ENCODE measurements at places on chromosomes 5 and 9.

GRCh38 chr5:139210585-139210984 lies 12.4 kb upstream of the SIL1 start:
- DNase-seq, result no peak

GRCh38 chr9:14782286-14783051 lies 59.9 kb upstream of the CER1 start:
- no peak for DNase-seq

GRCh38 chr9:90198956-90199355 lies 443.7 kb downstream of the DIRAS2 start:
- DNase-seq, result no peak

DNA sequence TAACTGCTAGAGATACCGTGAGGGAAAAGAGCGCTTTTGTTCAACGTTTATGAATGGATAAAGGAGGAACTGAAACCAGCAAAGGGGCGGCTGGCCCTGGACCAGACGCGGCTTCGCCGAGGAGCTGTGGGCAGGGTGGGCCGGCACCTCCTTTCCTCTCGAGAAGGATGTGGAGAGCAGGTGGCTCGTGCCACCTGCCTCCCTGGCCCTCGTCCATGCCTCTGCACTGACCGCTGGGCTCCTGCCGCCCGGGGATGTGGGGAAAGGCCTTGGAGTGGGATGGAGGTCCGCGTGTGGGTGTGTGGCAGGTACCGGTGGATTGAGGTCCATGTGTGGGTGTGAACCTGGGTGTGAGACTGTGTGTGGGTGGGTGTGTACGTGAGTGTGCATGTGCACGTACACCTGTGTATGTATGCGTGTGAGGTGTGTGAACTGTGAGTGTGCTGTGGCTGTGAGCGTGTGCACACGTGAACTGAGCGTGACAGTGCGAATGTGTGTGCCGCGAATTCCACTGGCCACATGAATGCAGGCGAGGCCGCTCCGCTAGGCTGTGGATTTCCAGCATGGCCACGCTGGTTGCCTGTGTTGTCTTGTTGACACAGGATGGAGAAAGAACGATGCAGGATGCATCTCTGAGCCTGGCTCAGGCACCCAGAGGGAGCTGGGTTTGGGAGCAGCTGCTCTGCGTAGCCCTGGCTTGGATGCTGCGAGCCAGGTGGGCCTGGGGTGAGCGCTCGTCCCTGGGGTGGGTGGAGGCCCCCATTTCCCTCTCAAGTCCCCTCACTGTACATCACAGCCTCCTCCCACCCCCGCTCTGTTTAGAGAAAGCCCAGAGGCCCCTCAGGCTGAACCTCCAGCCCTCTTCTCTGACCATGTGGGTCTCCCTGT lies 4.4 kb upstream of the CEP72 start:
- no peak for DNase-seq

DNA sequence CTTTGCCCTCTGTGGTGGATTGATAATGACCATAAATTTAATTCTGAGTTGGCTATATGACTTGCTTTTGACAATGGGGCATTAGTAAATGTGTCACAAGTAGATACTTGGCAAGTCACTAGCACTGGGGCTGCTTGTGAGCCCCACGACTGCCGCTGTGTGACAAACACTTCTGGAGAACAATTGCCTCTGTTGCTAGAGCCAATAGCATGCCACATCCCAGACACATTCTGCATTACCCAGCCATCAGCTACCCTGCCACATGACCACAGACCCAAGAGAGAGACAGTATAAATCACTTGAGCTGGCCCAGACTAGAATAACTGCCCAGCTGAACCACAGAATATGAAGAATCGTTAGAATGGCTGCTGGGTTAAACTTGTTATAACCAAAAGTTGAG lies 753.2 kb upstream of the DMAC1 start:
- no peak for DNase-seq

GRCh38 chr9:130117816-130118632 lies 54.2 kb upstream of the NCS1 start:
- no peak for DNase-seq

DNA sequence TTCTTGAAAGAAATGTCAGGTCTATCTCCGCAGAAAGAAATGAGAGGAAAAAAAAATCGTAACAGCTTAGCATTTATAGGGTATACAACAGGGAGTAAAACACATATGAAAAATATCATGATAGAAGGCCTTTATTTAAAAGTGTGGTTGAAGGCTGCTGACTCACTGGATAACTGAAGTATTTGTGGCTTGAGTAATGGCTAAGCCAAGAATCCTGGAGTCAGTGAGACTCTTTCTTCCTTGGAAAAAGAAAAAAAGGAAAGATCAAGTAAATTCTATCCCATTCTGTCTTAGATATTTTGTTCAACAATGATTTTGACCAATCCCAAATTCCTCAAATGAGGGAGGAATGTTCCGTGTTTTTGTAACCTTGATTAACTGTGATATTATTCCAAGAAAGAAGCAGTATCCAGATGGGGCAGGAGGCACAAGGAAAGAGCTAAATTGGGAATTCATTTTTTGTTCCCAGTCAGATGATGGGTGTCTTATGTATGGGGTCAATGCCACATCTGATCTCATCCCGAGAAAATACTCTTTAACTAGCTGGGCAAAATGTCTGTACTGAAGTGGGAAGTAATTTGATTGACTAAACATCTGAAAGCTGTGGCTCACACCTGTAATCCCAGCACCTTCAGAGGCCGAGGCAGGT lies 64.3 kb upstream of the MYO10 start:
- no peak for DNase-seq

DNA sequence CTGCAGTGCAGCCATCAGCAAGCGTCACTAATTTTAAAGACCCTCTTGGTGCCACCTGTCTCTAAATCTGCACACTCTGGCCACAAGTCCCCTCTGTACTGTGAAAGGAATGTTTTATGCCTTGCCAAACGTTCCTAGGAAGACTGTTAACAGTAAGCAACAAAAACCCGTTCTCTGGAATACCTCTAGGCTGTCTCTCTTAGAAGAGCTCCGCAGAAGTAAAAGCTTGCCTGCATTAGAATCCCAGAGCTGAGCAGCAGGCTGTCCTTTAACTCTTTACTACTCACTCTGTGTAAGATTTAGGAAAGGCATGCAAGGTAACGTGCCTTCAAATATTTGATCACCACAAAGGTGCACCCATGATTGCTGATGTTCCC lies 53.9 kb upstream of the C9orf72 start:
- no peak for DNase-seq

DNA sequence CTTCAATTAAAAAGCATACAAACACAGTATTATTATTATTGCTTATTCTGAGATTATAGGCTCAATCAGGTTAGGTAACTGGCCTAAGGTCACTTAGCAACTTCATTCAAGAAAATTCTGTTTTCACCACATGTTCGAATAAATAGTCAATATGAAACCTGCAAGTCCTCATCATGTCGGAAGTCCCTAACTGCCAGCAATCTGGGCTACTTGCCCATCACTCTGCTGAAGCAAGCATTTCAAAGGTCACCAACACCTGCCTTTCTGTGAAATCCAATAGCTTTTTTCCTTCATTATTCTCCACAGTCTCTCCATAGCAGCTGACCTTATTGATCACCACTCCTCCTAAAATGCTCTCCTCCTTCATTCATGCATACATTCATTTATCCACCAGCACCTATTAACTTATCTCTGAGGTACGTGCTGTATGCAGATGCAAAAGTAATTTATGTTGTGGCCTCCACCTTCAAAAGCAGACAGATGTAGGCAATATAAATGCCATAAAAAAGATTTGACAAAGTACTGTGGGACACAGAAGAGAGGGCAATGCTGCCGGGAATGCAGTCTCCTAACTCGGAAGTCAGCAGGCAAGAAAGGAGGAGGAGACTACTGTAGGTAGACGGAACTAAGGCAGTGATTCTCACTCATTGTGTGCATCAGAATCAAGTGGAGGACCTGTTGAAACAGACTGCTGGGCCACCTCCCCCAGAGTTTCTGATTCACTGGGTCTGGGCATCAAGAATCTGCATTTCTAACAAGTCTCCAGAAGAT lies 310.9 kb downstream of the BNC2 start:
- DNase-seq, result no peak

DNA sequence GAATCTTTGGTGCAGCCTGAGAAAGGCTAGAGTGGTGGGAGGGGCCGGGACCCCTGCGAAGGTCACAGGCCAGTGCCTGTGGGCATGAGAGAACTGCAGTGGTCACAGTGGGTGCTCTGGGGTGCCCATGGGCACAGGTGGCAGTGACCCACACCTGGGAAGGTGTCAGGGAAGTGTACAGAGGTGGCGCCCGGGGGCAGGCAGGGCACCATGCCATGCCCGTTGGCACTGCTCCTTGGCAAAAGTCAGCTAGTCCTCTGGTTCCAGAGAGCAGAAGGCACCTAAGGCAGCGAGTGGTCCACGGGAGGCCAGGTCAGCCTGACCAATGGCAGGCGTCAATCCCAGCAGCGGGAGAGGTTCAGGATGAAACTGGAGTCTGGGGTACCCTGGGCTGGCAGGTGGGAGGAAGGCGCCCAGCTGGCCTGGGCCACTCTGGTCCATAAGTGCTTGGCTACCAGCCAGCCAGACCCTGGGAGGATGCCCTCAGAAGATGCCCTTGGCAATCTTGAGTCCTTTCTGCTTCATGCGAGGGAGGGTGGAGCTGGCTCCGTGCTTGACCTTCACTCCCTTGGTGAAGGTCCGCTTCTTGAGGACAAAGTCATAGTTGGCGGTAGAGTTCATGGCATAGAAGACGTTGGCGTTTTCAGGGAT lies 22.8 kb downstream of the RALGDS start:
- DNase-seq, result no peak

DNA sequence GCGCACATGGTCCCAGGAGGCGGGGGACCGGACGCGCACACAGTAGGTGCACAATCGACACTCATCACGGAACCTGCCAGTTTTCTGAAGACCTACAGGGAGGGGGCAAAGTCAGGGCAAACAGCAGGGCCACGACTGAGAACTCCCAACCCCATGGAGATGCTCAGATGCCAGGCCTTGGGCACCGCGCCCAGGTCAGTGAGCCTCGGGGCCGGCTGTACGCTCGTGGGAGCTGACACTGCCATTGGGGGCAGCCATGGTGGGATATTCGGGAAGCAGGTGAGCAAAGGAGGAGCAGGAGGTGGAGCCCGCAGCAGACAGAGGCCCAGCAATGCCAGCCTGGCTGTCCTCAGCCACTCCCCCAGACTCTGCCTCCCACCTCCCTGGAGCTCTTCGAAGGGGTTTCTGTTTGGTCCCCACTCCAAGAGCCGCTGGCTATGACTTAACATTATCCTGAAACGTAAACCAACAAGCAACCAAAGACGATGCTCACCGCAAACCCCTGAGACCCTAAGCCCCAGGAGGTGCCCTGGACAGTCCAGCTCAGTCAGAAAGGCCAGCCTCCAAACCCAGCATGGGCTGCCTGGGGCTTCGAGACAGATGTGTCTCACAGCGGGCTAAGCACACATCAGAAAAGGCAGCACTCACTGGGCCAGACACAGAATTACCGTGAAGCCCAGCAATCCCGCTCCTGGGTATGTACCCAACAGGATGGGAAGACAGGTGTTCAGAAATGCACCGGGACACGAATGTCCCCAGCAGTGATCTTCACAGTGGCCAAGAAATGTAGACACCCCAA lies 78.4 kb downstream of the VAV2 start:
- DNase-seq, result no peak

DNA sequence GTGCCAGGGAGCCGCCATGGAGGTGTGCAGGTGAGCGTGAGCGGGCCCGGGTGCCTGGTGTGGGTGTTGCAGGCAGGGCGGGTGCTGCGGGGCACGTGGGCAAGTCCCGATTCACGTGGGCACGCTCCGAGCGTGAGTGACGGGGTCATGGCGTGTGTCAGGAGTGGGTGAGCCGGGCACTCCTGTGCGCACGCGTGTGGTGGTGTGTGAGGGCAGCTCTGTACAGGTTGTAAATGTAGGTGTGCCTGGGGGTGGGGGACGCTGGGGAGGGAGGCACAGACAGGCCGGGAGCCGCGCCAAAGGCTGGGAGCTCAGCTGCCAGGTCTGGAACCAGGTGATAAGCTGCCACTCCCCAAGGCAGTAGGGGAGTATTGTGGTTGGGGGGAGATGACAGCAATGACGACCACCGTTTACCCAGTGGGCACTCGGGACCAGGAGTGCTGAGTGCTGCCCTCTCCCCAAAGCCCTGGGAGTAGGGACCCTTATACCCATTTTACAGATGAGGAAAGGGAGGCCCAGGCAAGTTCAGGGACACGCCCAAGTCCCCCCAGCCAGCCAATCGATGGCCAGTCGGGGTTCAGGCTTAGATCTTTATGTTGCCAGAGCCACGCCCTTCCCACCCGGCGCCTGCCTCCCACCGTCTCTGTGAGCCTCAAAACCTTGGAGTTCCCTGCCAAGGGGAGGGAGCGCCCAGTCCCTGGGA lies 9.6 kb downstream of the NCS1 start:
- DNase-seq, result no peak

DNA sequence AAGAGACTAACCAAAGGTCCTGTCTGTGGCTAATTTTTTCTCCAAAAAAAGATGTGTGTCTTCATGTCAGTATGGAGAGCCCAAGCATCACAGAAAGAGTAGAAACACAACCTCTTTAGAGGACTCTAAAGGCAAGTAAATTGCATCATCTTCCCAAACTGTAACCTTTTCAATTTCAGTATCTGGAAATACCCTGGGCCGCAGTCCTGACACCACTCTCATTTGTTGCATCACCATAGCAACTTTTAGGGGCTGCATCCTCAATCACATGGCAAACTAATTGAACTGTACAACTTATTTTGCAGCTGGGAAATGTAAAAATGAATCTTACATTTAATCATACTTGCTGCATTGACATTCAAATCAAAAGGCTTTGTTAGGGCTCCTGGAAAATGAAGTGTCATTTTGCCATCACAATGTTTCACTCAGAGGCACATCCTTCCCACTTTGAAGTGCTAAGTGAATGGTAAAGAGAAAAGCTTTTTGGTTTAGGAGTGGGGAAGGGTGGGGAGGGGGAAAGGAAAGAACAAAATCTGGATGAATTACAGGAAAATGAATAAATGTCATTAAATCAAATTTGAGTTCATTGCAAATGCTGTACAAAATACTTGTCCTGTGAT lies 60.6 kb upstream of the GRIA1 start:
- DNase-seq, result no peak

DNA sequence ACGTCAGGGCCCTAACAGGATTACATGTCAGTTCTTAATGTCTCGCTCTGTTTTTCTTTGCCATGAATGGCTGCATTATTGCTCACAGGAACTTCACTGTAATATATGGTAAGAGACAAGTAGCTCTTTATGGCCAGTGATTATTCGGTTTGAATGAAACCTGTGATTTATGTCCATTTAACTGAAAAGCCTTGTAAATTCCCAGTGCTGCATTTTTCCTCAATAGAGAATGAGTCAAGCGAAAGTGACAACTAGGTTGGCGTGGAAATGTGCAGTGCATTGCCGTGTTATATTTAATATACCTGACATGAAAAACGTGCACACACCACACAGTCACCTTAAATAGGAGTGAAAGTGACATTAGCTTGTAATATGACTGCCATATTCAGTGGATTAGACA lies 163.1 kb downstream of the PBX3 start:
- no peak for DNase-seq

GRCh38 chr5:17336054-17336453 lies 118.6 kb downstream of the BASP1 start:
- no peak for DNase-seq

DNA sequence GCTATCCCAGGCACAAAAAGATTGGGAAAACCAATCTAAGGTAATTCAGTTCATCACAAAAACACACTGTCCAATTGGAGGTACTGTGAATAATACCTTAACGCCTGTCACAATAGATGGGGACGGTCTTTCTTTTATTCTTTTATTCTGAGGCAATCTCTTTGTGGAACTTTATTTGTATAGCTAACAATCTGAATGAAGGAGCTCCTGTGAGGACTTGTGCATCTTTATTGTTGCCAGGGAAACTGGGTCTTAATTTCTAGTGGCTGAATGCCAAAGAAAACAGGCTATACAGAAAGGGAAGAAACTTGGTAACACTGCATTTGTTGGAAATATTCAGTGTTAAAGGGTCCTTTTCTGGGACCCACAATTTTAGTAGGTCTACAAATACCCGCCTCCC lies 546.9 kb upstream of the C9orf72 start:
- no peak for DNase-seq
